Cardiac septum (tissue), 1 donor: ENCODE measurements at places on chromosomes 3 and 15. TPM values are rescaled to one million over a fixed set of nuclear protein-coding genes. Genes with fewer than 3 reads are reported as not detected.

The HIGD2B gene
- not detected for total RNA-seq

The WNT7A gene
- not detected for total RNA-seq

The CLDN16 gene
- not detected for total RNA-seq

GRCh38 chr3:108064293-108064887 lies 26.4 kb downstream of the CD47 start:
- no peak for DNase-seq

DNA sequence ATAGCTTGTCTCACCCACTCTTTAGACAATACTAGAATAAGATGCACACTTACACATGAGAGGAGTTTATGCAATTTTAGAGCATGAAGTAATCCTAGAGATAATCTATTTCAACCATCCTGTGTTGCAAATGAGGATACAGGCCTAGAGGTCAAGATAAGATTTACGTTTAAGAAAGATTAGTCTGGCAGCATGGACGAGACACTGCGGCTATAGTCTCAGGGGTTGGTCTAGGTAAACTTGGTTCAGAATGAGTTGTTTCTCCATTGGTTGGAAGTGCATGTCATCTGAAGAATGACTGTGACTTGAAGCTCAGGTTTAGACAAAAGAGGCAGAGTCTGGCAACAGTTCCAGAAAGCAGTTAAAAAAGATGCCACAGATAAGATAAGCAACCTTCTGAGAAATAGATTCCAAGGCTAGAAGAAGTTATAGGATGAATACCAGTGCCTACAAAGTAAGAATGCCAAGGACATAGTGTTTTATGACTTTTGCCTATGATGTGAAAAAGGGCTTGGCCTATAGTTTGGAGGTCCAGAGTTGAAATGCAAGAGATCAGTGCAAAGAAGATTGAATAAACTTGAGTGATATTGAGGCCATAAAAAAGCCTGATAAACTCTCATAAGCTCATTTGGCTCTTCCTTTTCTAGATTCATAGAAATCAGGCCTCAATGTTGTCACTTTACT lies 631.0 kb downstream of the SQOR start:
- no peak for DNase-seq

- DNase-seq, result no peak
Observed at GRCh38 chr3:112829046-112829445, 17.6 kb downstream of the CD200R1L start.

- no peak for DNase-seq
Observed at GRCh38 chr3:161474741-161475140, 21.9 kb upstream of the OTOL1 start.

GRCh38 chr3:37295925-37296324 lies 121.5 kb upstream of the LRRFIP2 start:
- DNase-seq, result no peak
